ENCODE measurements at places on chromosomes 2 and 18.

DNA sequence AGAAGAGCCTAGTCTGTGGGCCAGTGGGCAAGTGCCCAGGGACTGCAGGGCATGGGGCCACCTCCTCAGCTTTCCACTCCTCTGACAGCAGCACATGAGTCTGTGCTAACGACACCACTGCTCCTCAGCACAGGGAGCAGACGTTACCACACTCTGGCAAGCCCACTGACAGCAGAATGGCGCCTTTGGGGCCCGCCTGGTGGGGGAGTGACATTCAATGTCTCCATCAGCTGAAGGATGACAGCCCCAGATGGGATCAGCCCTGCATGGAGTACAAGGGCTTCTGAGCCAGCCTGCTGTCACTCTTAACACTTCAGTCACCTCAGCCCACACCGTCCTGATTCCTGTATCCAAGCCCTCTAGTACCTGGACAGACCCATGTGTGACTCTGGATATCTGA is 149.4 kb upstream of the SMAD2 start:
- DNase-seq = no peak

- DNase-seq = no peak
Observed at GRCh38 chr2:71358931-71359671, 27.5 kb downstream of the ZNF638 start.

GRCh38 chr2:220499225-220499624 is 871.8 kb downstream of the SLC4A3 start:
- DNase-seq = no peak

DNA sequence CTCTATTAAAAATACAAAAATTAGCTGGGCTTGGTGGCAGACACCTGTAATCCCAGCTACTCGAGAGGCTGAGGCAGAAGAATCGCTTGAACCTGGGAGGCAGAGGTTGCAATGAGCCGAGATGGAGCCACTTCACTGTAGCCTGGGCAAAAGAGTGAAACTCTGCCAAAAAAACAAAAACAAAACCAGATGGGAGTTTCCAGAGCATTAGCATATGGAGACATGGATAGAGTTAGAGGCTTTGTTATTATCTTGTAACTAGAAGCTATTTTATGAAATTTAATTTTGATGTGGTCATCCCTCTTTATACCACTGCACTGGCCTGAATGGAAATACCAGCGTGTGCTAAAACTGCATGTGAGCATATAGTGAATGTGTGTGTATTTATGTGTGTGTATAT is 58.9 kb downstream of the TRAPPC8 start:
- DNase-seq = no peak

DNA sequence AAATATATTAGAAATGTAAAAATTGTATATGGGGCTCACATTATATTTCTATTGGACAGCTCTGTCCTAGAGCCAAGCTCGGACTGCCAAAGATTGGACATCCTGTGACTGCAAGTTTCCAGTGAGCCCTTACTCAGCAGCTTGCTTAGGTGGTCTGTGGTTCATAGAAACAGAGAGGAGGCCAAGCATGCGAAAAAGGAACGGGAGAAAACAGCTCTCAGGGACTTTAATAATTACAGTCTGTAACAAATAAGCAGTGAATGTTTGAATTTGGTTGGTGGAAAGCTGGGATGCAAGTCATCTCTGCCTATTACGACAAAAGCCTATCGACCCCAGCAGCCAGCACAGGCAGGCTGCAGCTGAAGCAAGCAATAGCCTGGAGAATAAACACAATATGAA is 35.6 kb downstream of the WIPF1 start:
- DNase-seq = no peak

- no peak for DNase-seq
Observed at GRCh38 chr18:24914171-24914525, 437.8 kb downstream of the ZNF521 start.

DNA sequence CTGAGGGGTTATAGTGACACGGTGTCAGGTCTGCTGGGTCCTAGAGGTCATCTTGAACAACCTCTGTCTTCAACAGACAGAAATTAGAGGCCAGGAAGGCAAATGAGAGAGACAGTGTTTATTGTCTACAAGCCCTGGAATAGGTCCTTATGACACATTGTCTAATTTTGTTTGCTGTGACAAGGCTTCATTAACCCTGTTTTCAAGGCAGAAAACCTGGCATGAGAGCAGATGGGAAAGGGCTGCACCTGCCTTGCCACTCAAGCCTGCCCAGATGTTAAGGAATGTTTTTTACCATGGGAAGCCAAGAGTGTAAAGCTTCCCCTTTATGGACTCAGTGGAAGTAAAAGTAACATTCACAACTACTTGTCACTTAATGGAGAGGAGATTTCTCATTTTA is 275.3 kb downstream of the KCNS3 start:
- no peak for DNase-seq

- DNase-seq = no peak
Observed at GRCh38 chr2:170189757-170190156, 11.8 kb downstream of the MYO3B start.

GRCh38 chr2:138157372-138157771 is 193.1 kb downstream of the HNMT start:
- DNase-seq = no peak

Data from activated CD4-positive, CD25-positive, alpha-beta regulatory T cell treated with anti-CD3 and anti-CD28 coated beads, Interleukin-2, amount 50 U/mL, for 16 hours (primary cell).